ENCODE measurements at places on chromosomes 11 and 22. TPM values are rescaled to one million over a fixed set of nuclear protein-coding genes. Genes with fewer than 3 reads are reported as not detected.

APIP gene
- total RNA-seq, result 16.5 TPM

RASSF10 gene
- not detected for total RNA-seq

DERL3 gene
- total RNA-seq, result under 0.01 TPM

TTC9C gene
- 33.3 TPM for total RNA-seq

TRMT112 gene
- total RNA-seq, result 206 TPM

SCARF2 gene
- total RNA-seq, result 42.2 TPM

ASRGL1 gene
- 0.68 TPM for total RNA-seq

OLFML1 gene
- 22.5 TPM for total RNA-seq

OR52E8 gene
- total RNA-seq, result not detected

APOA5 gene
- total RNA-seq, result not detected

OR8J1 gene
- total RNA-seq, result not detected

GP1BB gene
- total RNA-seq, result 8.9 TPM

OR5D18 gene
- total RNA-seq, result not detected

ETS1 gene
- 39.2 TPM for total RNA-seq

MS4A12 gene
- total RNA-seq, result not detected

DBX1 gene
- total RNA-seq, result not detected

OR2D2 gene
- total RNA-seq, result not detected
